PC-9 (cell line): ENCODE measurements at places on chromosomes 2 and 18. TPM values are rescaled to one million over a fixed set of nuclear protein-coding genes. Genes with fewer than 3 reads are reported as not detected.

Gene GKN2
- not detected in 2 replicates for total RNA-seq

Gene LRATD1
- total RNA-seq: 3.8 TPM in 2 replicates

Gene DUSP11
- 18.8 and 24.1 TPM in 2 replicates for total RNA-seq

Gene LYG2
- not detected in 2 replicates for total RNA-seq

Gene ACTR2
- total RNA-seq: 170 and 246 TPM in 2 replicates

Gene MSH6
- 105 and 123 TPM in 2 replicates for total RNA-seq

Gene NT5DC4
- total RNA-seq: 6.1 and 6.5 TPM in 2 replicates

Gene AGAP1
- 91.4 and 107 TPM in 2 replicates for total RNA-seq

Gene STARD6
- total RNA-seq: not detected in 2 replicates

Gene ABHD1
- total RNA-seq: not detected in 2 replicates

Gene MC5R
- not detected in 2 replicates for total RNA-seq

Gene RAB6D
- not detected in 2 replicates for total RNA-seq

Gene SERPINB12
- total RNA-seq: not detected in 2 replicates

Gene TRAPPC12
- 69.3 and 77.6 TPM in 2 replicates for total RNA-seq

Gene DYNAP
- total RNA-seq: not detected in 2 replicates

Gene GPD2
- 47.1 and 67.8 TPM in 2 replicates for total RNA-seq

Gene IKZF2
- total RNA-seq: 22.2 and 28.3 TPM in 2 replicates

Gene SNTG2
- total RNA-seq: not detected in 2 replicates

Gene MAP2
- total RNA-seq: 67.7 and 71.1 TPM in 2 replicates

Gene GREB1
- 0.20 and 0.37 TPM in 2 replicates for total RNA-seq

Gene ALK
- total RNA-seq: not detected in 2 replicates
